ENCODE measurements at places on chromosomes 12 and 14.

DNA sequence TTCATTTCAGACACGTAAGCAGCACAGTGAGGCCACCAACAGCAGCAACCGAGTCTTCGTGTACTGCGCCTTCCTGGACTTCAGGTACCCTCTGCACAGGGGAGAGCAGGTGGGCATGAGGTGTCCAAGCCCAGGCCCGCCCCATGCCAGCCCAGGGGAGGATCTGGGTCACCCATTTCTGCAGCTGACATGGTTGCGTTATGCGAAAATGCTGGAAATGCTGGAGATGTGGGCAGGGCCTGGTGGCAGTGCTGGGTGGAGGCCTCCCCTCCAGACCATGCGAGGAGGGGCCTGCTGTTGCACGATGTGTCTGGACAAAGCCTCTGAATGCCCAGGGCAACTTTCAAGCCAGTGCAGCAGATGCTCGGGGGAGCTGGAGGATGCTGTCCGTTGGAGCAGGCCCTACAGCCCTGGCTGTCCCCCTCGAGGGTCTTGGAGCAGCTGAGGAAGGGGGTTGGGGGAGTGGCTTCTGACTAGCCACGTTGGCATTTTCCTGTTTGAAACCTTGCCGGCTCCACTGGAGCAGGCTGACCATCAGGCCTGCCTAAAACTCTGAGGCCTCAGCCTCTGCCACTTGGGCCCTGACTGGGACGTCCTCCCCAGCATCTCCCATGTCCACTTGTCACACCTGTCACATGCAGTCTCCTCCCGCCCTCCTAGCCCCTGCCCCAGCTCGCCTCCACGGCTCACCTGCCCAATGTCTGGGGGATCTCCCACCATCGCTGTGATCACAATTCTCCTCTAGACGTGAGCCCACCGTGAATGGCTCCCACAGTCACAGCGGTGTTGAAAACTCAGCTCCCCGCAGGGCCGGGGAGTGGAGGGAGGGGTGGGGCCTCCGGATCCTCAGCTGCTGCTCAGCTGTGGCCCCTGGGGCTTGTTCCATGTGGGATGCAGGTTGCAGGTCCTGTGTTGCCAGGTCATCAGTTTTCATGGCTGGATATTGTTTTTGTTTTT, 123.4 kb downstream of the ADGRD1 start:
- DNase-seq: no peak

GRCh38 chr14:63654346-63654745, 12.7 kb upstream of the WDR89 start:
- DNase-seq: no peak

GRCh38 chr14:29216268-29217232, 450.0 kb downstream of the FOXG1 start:
- DNase-seq: no peak

DNA sequence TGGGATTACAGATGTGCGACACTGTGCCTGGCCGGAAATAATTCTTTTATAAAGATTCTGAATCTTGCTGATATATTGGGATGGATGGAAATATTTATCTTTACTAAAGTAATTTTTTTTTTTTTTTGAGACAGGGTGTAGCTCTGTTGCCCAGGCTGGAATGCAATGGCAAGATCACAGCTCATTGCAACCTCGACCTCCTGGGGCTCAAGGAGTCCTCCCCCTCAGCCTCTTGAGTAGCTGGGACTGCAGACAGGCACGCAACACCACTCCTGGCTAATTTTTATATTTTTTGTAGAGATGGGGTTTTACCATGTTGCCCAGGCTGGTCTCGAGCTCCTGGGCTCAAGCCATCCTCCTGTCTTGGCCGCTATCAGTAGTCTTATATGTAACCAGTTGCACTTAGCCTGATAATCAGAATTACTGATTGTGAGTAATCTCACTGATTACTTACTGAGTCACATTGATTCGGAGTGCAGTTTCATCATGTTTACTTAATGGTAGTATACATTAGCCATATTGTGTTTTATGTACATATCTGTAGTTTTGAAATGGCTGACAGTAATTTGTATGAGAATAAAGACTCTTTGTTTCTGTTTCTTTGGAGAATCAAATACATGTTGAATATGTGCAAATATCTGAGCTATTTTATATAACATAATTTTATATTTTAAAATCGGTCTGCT, 50.4 kb upstream of the LRTM2 start:
- no peak for DNase-seq

GRCh38 chr12:88729196-88729595, 148.9 kb upstream of the KITLG start:
- DNase-seq: no peak
